ENCODE measurements at places on chromosomes 5 and 9. TPM values are rescaled to one million over a fixed set of nuclear protein-coding genes. Genes with fewer than 3 reads are reported as not detected.

The BTNL3 gene
- 0.30 TPM for polyA plus RNA-seq

The GALNT12 gene
- polyA plus RNA-seq = 3.6 TPM

The FBP2 gene
- not detected for polyA plus RNA-seq

The PHYHD1 gene
- polyA plus RNA-seq = 122 TPM

The PCDHB2 gene
- 2.2 TPM for polyA plus RNA-seq

- DNase-seq = no peak
These were observed 43.9 kb upstream of the RNF130 start for GRCh38 chr5:180115326-180116076.

DNA sequence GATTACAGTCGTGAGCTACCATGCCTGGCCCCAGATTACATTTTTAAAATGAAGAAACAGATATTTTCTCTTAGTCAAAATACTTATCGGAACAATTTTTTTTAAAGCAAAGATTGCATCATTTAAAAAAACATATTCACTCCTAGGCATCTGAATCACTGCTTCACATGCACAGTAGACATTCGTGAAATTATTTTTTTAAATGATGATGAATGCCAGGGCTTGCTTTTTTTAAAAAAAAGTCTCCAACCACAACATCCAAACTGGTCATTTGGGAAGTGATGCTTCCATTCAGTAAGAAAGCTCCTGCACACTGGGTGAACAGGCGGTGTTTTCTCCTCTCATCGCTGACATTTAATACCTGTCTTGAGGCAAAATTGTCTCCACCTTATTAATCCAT, 223.0 kb upstream of the DMRT1 start:
- no peak for DNase-seq

GRCh38 chr9:6348766-6349165, 20.6 kb downstream of the TPD52L3 start:
- no peak for DNase-seq

DNA sequence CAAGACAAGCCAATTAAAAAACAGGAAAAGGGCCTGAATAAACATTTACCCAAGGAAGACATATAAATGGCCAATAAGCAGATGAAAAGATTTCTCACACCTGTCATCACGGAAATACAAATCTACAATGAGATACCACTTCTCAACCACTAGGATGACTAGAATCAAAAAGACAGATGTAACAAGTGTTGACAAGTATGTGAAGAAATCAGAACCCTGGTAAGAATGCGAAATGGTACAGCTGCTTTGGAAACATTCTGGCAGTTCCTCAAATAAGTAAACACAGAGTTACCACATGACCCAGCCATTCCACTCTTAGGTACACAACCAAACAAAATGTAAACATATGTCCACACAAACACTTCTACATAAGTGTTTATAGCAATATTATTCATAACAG, 32.5 kb downstream of the LEAP2 start:
- DNase-seq = no peak

DNA sequence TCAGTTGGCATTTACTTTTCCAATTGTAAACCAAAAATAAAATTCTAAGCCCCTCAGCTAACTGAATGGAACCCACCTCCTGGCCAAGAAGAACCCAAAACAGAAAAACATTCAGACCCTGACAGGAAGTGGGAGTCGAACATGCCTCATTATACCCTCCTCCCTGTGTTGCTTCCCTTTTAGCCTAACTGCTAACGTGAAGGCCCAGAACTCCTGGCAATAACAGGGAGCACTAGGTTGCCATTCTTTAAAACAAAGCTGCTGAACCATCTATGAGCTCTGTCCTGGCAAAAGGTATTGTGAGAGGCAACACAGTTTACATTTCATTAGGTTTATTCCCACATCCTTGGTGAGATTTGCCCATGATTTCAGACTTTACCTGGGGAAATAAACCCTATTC, 481.4 kb downstream of the CHSY3 start:
- DNase-seq = no peak

DNA sequence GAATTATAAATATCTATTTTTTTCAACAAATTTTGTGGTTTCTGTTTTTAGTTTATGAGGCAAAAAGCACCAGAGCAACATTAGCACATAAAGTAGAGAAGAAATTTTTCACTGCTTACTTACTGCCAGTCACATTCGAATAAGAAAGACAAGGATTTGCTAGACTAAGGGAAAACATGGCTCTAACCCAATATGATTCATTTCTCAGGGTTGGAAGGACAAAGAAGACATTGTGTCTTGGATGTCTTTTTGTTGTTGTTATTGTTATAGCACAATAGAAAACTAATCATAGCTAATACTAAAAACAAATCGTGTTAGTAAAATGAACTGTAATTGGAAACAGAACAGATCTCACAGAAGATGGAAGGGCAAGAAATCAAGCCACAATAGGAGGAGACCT, 90.9 kb upstream of the SLCO6A1 start:
- no peak for DNase-seq

DNA sequence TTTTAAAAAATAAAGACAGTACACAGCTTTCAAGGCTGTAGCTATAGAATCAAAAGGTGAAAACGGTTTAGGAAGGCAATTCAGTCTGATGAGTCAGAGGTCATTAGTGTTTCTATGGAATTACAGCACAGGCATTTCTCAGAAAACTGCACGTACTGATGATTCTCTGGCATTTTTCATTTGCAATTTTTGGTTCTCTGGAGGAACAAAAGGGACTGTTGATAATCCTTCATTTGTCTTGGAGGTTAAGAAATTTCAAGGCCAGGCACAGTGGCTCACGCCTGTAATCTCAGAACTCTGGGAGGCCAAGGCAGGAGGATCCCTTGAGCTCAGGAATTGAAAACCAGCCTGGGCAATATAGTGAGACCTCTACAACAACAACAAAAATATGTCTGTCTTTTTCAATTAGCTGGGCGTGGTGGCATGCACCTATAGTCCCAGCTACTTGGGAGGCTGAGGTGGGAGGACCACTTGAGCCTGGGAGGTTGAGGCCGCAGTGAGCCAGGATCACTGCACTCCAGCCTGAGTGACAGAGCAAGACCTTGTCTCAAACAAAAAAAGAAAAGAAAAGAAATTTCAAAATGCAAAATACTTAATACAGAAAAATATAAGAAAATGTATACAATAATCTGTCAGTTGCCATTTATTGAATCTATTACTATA, 27.3 kb downstream of the NR6A1 start:
- DNase-seq = no peak

GRCh38 chr9:87658511-87658910, 67.4 kb upstream of the CTSL start:
- DNase-seq = no peak

DNA sequence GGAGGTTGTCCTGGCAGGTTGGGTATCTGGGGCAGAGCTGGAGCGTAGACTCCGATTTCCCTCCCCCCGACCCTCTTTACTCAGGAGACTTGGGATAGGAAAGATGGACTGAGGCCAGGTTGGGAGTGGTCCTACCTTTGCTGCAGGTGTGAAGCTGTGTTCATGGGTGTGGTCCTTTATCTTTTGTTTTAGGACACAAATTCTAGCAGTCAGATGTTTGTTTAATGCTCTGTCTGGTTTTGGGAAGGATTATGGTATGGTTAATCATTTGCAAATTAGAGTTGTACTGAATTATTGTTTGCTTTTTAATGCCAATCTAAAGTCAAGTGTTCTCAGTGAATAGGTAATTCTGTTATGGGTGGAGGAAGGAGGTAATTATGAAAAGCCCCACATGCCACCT, 14.1 kb upstream of the FAM120AOS start:
- DNase-seq = no peak

DNA sequence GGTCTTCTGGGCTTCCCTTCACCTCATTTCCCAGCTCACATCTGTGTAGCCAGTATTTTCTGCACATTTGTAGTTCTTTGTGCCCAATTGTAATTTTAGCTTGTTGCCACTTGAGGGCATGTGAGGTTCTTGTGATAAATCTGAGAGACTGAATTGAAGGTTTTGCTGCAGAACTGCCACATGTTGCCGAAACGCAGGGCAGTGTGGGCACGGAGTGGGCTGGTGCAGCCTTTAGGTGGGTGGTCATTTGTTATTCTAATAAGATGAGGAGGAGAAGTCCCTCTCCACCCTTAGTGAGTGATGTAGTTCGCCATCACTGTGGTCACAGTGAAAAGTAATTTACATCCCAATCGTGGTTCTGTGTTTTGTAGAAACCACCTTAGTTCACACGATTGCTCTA, 21.2 kb downstream of the OTULIN start:
- peak; percentile 35 for DNase-seq

- no peak for DNase-seq
These were observed 49.4 kb upstream of the KCNMB1 start for GRCh38 chr5:170438581-170438980.
